CD4-positive, alpha-beta T cell treated with Interleukin-15 for 1 hour (primary cell): ENCODE measurements at places on chromosomes 5 and 9.
A peak's percentile ranks its signal among the peaks of the same experiment; 100 is the strongest.

DNA sequence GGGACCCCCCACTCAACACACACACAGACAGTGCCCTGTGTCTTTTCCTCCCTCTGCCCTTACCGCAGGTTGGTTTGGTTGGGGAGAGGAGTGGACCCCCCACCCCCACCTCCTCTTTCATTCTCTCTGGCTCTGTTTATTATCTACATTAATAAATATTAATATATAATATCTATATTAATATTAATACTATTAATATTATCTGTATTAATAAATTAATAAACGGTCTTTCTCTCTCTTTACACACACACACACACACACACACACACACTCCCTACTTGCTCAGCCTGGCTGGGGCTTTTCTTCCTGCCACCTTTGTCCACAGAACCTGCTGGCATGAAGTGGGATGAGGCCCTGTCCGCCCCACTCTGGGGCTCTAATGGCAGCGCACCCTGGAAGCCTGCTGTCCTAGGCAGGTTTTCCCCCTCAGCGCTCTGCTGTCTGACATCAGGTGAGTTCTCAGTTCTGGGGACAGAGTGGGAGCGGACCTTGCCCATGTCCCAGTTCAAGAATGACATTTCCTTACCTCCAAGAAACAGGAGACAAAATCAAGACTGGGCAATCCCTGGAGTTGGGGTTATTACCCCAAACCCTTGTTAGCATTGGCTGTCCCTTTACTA, 10.5 kb upstream of the SMIM32 start:
- no peak for DNase-seq

- DNase-seq = no peak
These were observed 1.0 kb downstream of the NREP start for GRCh38 chr5:111755942-111756381.

- DNase-seq = no peak
These were observed 33.7 kb downstream of the LHX2 start for GRCh38 chr9:124045076-124045829.

DNA sequence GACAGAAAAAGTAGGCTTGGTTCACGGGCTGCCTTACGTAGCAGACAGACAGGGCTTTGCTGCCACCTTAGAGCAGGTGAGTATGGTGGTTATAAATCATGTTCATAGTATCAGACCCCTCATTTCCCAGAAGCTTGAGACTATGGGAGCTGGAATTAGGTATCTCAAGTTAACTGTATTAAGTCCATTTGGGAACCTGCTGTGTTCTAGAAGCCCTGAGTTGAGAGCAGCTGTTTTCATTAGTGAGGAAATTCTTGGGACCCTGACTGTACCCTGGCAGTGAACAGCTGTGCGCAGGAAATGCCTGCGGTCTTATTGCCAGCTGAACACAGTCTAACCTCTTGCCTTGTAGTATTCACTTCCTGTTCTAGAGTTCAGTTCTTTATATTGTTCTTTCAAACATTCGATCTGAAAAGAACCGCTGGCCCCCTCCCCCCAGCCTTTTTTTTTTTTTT, 29.8 kb downstream of the UGCG start:
- peak; percentile 75 for DNase-seq

GRCh38 chr5:149775785-149776184, 45.7 kb downstream of the PPARGC1B start:
- no peak for DNase-seq

DNA sequence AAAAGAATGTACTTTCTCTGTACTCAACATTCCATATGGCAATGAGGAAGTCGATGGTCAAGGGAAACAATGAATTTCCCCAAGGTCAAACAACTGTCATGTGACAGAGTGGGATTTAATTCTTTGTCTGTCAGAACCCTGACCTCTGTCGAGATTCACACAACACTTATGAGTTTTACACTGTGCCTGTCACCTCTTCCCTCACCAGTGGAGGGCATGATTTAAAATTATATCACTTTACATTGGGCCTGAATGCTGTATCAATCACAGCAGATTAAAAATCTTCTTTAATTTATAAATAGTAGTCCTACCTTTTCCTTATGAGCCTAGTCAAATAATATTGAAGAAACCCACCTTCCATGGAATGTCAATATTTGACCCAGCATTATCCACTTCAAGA, 276.7 kb downstream of the CDH10 start:
- no peak for DNase-seq

DNA sequence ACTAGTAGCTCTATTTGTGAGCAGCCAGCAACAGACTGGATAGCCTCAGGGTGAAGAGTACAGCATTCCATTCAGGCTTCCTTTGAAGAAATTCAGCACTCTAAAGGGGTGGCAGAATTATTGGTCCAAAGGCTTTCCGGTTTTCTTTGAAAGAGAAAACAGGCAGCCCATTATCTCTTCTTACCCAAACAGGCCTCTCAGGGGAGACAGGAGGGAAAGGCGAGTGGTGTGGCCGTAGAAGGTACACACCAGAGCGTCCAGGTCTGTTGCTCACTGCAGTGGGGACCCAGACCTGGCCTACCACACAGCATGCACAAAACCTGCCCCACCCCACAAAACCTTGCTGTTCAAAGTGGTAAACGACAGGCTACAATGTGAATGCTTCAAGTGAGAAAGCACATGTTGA, 83.3 kb downstream of the ZNF608 start:
- DNase-seq = no peak

- no peak for DNase-seq
These were observed 180.4 kb downstream of the ST8SIA4 start for GRCh38 chr5:100722657-100723056.

GRCh38 chr5:181037365-181037861, 2.7 kb upstream of the BTNL9 start:
- no peak for DNase-seq

DNA sequence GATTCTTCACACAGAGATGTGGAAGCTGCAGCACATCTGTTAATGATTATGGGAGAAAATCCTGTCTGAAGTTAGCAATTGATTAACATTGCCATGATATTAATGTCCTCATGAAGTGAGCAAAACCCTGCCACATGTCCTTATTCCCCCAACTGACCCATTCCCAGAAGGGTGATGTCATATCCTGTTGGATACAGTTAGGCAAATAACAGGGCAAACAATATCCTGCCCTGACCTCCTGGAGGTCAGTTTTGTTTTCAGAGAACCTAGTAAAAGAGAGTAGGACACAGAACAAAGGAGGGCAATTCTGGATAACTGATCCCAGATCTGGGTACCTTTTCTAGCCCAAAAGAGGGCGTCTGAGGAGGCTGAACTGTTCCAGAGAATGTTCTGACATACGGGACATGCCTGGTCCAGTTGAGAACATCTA, 11.0 kb downstream of the ABLIM3 start:
- no peak for DNase-seq

DNA sequence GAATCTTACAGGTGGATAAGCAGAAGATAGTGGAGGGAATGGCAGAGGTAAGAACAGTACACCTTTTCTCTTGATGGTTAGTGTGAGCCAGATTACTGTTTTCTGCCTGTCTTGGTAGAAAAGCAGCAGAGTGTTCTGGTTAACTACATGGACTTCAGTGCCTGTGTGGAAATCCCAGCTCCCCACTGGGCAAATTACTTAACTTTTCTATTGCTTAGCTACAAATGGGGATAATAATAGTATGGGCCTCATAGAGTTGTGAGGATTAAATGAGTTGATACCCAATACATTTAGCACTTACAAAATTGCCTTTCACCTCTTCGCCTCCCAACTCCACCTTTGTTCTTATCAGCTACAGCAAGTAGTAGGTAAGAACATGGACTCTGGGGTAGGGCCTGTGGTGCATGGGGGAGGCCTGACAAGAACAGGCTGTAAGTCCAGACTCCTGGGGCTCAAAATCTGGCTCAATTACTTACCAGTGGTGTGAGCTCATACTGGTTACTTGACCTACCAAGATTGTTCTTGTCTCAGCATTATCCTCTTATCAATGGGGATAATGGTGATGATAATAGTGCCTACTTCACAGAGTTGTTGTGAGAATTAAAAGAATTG, 125.1 kb downstream of the LIFR start:
- no peak for DNase-seq

DNA sequence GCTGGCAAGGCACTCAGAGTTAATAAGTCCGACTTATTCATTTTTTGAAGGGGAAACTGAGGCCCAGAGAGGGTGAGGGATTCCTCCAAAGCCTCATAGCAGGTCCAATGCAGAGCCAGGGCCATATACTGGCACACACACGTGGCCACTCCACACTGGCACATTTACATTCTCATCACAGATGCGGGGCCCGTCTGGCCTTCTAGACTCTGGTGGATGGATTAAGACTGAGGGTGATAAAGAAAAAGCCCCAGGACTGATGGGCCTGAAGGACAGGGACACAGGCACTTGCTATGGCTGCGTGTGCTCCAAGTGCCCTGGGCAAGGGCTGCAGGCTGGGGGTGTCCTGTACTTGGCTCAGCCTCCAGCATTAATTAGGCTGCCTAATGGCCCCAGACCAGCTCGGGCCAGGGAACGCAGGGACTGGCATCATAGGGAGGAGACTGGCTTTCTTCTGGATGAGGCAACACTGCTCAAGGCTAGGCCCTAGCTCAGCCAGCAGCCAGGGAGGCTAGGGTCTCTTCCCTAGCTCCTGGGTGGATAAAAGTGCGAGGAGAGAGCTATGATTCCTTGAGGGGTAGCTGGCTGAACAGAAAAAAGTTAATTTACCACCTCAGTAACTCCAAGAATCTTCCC, 28.5 kb upstream of the CSF1R start:
- DNase-seq = no peak

- DNase-seq = no peak
These were observed 2.8 kb upstream of the SPOCK1 start for GRCh38 chr5:137501846-137502406.

DNA sequence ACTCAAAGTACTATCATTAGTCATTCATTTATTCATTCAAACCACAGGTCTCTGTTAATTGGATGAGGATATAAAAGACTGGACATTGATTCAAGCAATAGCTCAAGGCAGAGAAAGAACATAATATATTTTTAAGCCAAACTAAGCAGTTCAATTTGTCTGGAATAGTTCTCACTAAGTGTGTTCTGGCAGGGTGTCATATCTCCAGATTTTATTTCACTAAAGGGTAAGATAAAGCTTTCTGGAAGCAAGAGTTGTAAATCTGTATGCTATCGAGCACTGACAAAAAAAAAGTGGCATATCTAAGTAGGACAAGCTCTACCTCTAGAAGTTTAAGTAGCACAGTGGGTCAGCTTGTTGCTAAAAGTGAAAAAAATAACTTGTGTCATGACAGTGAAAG, 375.6 kb downstream of the TUSC1 start:
- no peak for DNase-seq

GRCh38 chr9:98960409-98960808, 16.7 kb downstream of the COL15A1 start:
- DNase-seq = no peak

GRCh38 chr9:90841615-90842014, 40.0 kb downstream of the SYK start:
- no peak for DNase-seq

DNA sequence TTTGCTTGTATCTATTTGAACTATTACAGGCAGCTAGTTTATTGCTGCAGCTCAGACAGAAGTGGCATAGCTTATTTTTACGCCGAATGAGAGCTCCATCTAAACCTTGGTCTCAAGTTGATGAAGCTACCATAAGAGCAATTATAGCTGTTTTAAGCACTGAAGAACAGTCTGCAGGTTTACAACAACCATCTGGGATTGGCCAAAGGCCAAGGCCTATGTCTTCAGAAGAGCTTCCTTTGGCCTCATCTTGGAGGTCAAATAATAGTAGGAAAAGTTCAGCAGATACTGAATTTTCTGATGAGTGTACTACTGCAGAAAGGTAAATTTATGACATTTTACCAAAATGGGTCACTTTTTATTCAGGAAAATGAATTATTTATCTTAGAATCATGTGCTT, 67.9 kb downstream of the YTHDC2 start:
- no peak for DNase-seq

DNA sequence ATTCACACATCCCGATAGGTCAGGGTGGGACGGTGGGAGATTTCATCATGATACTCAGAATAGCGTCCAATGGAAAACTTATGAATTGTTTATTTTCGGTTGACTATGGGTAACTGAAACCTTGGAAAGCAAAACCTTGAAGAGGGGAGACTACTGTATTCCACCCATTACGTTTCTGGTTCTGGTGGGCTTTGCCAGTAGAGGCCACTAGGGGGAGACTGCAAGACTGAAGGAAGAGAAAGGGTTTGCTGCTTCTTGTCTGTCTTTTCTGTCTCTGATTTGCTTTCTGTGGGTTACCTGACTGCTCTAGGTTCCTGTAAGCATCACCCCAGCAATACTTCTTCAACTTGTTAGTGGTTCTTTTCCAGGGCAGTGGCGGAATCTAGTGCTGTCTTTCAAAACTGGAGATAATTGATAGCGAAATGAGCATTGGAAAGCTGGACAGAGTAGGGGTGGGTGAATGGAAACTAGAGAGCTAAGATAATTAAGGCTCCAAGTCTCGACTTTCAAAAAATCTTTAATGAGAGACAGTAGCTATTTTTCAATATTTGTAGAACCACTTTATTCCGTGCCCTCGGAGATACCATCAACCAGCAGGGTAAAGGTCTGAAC, 27.0 kb downstream of the GRIN3A start:
- DNase-seq = no peak

DNA sequence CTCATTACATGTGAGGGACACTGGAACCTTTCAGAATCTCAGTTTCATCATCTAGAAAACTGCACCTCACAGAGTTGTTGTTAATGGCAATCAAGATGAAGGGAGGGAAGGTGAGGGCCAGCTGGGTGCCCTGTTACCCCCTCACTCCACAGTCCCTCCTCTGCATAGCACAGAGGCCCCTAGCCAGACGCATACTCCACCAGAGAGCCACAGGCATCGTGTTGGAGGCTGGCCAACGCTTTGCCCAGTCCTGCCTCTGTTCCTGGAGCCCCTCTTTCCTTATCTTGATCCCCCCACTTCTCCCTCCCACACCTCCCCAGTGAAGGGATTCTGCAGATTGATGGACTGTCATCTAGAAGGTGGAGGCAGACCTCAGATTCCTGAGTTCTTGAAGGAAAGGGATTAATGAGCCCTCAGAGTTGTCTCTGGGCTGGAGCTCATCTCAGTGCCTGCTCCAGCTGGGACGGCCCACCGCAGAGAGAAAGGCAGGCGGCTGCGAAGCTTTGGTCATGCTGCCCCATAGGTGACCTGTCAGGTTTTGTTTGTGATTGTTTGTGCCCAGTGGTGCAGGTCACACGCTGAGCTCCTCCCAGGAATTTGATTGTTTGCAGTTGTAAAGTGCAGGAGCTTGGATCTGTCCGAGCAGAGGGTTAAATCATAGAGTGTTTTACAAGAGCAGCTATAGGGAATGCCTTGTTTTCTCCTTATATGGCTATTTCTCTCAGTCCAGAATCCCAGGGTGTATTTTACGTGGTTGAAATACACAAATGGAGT, 487.3 kb downstream of the CCDC171 start:
- no peak for DNase-seq

- no peak for DNase-seq
These were observed 79.6 kb upstream of the GRHPR start for GRCh38 chr9:37342895-37343294.
